ENCODE measurements at places on chromosomes 2 and 18.

- no peak for DNase-seq
Observed at GRCh38 chr18:15198116-15198389, 450.1 kb downstream of the ANKRD30B start.

DNA sequence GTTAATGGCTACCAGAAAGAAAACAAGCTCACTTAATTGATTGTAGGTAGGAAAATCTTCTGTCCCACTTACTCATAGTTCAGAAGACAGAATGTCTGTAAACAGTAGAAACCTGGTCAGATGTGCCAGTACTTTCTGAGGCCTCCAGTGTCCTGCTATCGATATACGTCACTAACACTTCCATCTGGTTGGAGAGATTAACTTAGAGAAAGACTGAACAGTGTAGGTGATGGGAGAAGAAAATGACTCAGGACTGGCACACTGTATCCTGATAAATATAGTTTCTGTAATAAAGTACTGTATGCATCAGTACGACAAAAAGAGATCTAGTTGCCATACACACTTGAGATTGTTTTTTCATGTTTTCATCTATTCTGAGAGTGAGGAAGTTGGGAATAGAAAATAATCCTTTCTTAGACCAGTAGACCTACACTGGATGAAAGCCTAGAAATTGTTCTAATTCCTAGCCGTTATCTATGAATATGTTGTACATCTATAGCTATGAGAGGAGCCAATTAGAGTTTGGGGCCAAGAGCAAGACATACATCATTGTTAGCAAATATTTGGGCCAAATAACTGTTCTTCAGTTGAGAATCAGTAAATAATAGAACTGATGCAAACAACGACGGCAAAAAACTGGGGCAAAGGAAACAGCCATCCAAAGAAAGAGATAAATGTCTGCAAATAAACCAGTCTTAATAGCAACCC lies 105.9 kb downstream of the NAT8 start:
- DNase-seq = no peak

- DNase-seq = no peak
Observed at GRCh38 chr18:24734058-24734457, 273.6 kb downstream of the HRH4 start.

DNA sequence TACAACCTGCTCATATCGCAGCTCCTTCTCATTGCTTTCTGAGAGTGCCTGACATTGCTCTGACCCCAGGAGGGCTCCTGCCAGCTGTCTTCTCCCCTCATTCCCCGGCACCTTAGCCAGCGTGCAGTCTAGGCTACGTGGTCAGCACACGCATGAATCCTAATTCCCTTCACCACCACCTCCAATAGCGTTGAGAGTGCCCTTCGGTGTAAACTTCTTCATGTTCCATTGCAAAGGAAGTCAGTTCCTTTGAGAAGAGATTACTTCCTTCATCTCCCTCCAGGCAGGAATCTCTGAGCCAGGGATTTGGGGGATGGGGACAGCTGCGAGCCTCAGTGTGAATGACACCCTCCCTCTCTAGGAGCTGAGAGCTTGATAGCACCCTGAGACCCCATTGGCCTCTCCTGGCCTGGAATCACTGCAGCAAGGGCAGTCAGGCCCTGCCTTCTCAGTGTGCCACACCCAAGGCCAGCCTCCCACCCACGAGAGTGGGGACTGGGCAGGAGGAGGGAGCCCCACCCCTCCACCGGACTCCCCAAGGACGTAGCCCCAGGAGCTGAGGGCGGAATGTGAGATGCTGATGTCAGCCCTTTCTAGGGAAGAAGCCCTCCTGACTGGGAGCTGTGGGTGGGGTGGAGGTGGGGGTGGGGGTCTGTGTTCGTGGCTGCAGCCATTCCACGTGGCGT lies 53.4 kb downstream of the SLC66A2 start:
- no peak for DNase-seq
